ENCODE measurements at places on chromosomes 5 and 9. TPM values are rescaled to one million over a fixed set of nuclear protein-coding genes. Genes with fewer than 3 reads are reported as not detected.

Gene FAM170A
- not detected for total RNA-seq

DNA sequence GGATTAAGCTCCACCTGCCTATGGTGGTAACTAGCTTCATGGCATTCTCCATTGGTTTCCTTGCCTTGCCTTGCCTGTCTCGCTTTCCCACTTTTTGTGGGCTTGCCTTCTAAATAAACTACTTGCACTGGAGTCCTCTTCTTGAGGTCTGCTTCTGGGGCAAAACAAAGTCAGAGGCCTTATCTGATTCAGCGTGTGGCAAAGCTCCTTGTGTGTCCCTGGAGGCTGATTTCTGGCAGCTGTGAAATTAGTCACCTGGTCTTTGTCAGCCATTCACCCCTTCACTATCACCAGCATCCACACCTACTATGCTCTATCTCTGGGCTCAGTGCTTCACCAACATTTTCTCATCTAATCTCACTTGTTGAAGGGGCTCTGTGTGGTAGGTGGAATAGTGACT is 176.2 kb downstream of the SEC61B start:
- peak; percentile 52 for DNase-seq

DNA sequence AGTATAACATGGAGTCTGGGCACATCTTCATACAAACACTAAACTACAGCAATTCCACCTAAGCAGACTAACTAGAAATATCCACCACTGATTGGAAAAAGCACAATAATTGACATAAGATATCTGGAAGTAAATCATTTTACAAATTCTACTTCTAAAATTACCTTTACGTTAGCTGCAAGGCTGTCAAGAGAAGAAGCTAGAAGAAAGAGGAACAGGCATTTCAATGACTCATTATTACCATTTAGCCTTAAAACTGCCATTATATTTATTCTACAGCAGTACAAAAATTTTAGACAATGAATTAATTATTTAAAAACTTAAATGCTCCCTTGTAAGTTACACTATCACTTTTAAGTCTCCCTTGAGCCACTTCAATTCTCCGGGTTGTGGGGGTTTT is 43.4 kb upstream of the PLPP6 start:
- DNase-seq, result no peak

DNA sequence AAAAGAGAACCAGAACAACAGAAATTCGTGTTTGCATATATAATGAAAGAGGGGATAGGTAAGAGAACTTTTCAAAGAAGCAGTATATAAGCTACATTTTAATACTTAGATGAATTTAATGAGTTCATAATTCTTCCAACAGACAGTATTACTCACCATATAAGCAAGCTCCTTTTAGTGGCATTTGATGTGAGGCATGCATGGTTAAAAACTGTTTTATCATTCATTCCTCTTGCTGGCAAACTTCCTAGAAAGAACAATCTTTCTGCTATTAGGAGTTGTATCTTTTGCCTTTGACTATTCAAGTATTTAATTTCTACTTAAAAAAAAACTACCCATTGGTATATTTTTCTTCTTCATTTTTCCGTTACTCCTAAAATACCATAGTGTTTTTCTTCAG is 65.7 kb upstream of the EIF4EBP3 start:
- no peak for DNase-seq

DNA sequence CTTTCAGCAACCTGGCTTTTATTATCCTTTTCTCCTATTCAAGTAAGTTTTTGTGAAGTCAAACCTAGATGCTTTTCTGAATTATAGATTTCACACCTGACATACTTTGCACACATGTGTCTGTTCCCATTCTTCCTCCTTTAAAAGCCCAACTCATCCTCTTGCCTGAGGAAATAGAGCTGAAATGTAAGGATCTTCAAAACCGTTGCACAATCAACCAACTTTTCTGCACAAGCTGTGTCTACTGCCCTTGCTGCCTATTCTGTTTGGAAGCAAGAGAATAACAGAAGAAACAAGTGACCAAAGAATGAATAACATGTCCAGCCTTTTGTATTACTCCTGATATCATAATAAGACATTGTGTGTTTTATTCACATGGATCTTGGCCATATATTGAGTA is 95.1 kb upstream of the ITGA1 start:
- DNase-seq, result no peak

DNA sequence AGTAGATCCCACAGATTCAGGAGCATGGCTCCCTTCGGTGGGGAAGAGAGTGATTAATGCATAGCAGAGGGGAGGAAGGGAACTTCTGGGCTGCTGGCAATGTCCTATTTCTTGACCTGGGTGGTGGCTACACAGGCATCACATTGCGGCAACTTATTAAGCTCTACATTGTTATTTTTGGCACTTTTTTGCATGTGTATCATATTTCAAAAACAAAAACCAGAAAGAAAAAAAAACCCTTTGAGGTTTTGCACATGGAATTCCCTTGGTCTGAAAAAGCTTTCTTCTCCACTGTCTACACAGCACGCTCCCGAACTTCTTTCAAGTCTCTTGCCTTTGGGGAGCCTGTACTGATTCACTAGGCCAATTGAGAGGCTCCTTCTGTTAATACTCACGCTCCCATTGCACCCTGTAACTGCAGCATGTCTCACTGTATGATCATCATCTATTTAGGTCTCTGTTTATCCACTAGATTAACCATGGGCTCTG is 25.1 kb downstream of the CEMIP2 start:
- DNase-seq, result peak; percentile 68

DNA sequence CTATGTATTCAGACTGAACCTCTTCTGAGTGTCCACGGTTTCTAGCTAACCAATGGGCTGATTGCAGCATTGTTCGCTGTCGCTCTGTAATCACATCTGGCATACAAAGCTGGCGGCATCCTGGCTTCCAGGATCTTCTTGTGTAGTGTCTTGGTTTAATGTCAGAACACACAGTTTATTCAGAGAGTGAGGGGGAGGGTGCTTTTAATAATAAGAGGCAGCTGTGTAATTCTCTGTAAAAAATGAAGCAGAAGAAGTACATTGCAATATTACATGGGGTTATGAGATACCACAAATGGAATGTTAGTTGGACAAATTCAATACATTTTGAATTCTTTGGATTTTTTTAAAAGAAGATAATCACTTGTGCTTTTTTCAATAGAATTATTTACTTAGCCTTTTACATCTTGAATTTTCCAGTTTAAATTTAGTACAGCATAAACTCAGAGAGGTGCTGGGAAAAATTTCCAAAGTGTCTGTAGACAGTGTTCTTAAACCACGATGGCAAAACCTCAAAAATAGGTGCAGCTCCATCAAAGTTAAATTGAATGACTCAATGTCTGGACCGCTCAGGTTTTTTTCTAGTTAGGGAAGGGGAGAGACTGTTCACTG is 206.0 kb downstream of the PCSK1 start:
- DNase-seq, result peak; percentile 64

- peak; percentile 63 for DNase-seq
These were observed 17.4 kb downstream of the MARCHF3 start for GRCh38 chr5:127012916-127013315.

DNA sequence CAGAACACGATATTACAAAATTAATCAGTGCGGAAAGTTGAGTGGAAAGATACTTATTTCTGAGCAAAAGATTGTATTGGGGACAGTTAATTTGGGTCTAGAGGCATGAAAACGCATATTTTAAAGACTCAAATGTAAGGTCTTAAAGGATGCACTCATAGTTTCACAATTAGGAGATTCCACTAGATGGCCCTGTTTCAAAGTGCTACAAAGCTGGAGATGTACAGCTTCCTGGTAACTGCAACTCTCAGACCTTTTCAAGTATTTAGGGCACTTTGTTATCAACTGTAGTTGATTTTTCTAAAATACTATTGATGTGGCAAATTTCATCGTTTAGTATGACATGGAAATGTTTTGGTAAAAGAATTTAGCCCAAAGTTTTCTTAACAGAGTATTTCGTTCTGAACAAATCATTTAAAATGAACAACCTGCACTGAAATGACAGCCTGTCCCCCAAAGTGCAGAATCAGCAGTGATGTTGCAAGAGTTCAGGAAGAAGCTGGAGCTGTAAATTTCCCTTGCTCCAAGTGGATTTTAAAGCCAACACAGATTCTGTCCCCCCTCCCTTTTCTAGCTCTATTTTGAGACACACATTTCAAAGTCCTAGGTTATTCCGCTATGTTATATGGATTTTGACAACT is 16.2 kb upstream of the NDUFB6 start:
- peak; percentile 64 for DNase-seq

Gene MTX3
- 24.0 TPM for total RNA-seq

GRCh38 chr5:65771266-65771665 is 49.3 kb downstream of the NLN start:
- no peak for DNase-seq

Gene GHR
- not detected for total RNA-seq

DNA sequence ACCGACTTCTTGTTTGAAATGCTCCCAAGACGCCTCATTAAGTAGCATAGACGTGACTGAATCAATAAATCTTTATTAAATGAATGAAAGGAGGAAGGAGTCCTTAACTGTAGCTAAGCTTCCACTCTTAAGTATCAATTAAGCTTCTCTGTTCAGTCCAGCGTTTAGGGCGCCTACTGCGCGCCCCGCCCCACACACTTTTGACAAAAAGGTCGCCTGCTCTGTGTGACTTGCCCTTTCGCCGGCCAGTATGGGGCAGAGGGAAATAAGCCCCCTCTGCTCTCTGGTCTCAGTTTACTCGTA is 662 bp upstream of the DOLPP1 start:
- no peak for DNase-seq

Gene TNFAIP8
- total RNA-seq, result 52.8 TPM

Gene RNF183
- not detected for total RNA-seq

Gene CRHBP
- not detected for total RNA-seq

GRCh38 chr5:55345327-55345726 is 37.5 kb downstream of the MTREX start:
- no peak for DNase-seq

DNA sequence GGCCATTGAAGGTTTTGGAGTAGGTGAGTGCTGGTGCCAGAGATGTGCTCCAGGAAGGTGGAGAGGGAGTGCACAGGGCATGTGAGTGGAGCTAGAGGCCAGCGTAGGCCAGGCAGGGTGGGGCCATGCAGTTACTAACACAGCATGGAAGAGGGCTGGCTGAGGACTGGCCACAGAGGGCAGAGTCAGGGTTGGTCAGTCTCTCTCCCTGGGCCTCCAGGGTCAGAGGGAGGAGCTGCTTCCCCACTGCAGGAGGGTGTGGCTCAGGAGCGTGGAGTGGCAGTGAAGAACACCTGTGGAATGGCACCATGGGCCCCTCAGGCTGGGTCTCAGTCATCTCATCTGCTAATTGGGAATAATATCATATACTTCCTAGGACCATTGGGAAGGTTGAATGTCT is 167.7 kb downstream of the MACROH2A1 start:
- DNase-seq, result no peak

GRCh38 chr5:127615916-127616315 is 33.0 kb upstream of the CTXN3 start:
- no peak for DNase-seq

Gene CDX1
- total RNA-seq, result 1.3 TPM

Gene SEC61B
- total RNA-seq, result 152 TPM

Measured in Daoy (cell line).